ENCODE measurements at places on chromosomes 4 and X.

DNA sequence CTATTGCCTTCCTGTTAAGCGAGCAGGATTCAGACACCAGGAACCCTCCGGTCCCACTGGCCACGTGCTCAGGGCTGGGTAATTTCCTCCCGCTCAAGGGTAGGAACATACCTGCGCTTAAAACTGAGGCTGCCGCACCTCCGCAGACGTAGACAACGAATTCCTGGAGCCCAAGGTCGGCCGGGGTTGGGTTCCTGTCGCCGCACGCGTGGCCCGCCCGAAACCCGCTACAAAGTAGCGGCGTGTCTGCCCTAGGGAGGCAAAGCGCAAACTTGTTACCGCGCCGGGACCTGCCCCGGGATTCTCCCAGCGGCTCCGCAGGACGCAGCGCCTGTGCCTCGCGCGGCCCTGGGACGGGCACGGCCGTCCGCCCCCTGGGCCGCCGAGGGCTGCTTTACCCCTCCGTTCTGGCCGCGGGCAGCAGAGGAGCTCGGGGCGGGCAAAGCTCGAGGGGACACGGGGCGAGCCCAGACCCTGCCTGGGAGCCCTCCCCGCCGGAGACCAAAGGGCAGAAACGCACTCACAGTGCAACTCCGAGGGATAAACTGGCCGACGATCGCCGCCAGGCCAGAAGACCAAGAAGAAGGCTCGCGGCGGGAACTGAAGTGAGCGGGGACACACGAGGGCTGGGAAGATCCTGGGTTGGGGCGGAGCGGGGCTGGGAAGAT is at the start of gene ERVMER34-1:
Gene ERVMER34-1, minus strand, starts transcription at position 607 of the 668 bp plus-strand sequence. CDS start 5,905 bp downstream, outside the sequence.
- no peak for DNase-seq

- DNase-seq, result no peak
Observed at GRCh38 chr4:22413471-22413870, 102.4 kb downstream of the ADGRA3 start.

DNA sequence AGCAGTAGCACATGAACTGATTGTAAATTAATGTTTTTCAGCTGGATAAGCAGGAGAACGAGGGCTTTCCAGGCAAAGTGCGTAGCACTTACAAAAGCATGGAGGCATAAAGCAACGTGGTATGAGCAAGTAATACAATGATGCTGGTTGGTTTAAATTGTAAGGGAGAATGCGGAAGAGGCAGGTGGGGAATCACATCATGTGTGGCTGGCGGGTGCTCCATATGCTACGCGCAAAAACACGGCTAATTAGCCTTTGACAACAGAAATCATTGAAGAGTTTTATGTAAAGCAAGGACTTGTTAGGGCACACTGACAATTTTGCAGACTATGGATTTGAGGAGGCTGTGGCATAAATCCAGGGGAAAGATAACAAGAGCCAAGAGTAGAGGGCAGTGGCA is 14.6 kb downstream of the SYTL4 start:
- DNase-seq, result no peak

- DNase-seq, result no peak
Observed at GRCh38 chr4:174181827-174182226, 101.6 kb downstream of the FBXO8 start.

DNA sequence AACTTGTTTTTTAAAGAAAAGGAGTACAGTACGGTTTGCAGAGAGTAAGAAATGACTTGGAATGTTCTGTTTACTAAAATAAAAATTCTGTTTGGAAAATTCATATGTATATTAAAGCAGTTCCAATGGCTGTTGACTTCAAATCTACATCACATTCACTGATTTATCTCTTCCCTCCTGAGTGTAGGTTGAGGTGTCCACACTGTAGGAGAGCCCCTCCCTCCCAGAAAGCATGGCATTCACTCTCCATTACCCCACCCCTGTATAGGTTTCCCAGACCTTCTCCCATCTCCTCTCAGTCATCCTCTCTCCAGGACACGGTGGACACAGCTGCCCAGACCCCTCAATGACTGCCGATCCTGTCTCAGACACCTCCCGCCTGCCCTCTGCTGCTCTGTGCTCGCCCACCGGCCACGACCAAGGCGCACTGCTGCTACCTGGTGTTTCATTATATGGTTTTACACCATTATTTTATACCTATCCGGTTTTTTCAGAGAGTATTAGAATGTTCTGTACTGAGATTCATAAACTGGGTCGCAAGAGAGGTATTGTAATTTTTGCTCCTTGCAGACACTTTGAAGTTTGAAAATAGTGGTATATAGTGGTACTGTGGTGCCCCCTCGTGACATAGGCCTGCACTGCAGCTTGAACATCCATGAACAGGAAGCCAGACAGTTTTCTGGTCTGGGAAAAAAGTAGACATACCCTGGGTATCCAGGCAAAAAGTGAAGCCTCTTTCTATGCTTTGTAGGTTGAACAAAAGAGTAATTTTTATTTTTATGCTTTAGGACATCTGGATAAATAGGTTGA is 38.8 kb upstream of the BEX4 start:
- no peak for DNase-seq

DNA sequence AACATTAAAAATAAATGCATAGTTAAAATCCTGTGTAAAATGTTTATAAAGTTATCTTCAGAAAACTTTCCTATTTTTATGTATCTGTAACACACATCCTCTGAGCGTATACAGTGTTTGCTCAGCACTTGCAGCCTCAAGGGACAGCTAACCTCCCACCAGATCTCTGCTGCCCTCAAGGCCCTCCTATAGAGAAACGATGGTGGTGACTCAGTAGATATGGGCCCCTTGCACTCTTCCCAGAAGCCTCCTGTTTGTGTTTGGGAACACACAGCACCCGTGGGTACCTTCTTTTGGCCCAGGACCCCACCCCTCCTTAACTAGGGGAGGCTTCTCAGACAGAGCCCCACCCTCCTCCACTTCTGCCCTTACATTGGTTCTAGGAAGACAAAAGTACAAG is 26.7 kb downstream of the PJA1 start:
- no peak for DNase-seq

DNA sequence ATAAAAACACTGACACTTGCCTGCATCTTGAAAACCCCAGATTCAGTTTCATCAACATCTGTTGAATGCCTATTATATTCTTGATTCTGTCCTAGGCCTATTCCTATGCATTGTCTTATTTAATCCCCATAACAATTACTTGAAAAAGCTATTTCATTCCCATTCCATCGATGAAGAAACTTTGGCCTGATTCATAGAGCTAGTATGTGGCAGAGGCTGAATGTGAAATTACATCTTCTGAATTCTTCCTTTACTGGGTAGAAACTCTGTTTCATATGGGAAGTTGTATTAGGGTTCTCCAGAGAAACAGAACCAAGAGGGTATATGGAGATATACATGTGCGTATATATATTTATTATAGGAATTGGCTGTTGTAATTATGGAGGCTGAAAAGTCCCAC is 35.0 kb upstream of the SLC4A4 start:
- no peak for DNase-seq

DNA sequence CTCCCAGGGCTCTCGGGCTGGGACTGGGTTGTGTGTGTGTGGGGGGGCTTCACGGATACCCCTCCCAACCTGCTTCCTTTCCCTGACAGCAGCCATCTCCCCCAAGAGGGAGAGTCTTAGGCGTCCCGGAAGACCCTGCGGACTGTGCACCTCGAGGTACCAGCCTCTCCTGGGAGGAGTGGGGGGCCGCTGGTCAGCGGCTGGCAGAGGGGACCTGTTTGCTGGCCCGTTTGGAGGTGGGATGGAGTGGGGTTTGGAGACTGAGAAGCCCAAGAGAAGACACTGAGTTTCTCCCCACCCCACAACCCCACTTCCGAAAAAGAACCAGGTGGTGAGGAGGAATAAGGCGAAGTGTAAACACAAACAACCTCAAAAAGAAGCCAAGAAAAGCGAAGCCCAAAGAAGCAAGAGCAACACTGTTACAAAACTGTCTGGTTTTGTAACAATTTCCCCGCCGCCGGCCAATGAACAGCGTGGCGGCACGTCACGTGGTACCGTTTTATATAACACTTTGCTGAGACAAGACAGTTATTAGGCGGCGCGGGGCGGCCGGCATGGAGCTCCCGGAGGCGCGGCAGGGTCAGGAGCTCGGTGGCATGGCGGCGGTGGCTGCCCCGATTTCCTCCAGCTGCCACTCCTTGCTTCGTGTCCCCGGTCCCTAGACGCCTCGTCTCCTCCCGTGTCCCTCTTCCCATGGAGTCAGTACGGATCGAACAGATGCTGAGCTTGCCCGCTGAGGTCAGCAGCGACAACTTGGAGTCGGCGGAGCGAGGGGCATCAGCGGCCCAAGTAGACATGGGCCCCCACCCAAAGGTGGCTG is at the start of gene LONRF3:
Gene LONRF3, plus strand, starts transcription at position 531 of the 820 bp plus-strand sequence. Its CDS starts 163 bp downstream, at position 694.
- DNase-seq, result no peak

DNA sequence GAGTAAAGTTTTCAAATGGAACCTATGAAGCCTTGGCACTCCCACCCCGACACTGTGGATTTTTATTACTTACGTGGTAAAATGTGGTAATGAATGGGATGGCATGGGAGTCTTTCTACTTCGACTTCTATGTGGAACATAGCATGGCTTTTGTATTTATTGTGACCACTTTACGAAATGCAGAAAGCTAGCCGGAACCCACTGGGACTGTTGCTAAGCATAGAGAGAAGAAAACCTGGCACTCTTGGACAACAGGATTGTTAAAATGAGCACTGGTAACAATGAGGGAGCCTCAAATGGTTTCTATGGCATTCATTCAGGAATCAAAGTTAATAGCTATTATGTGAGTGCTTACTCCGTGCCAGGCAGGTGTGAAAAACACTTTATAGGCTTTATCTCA is 113.3 kb downstream of the PDS5A start:
- DNase-seq, result no peak

DNA sequence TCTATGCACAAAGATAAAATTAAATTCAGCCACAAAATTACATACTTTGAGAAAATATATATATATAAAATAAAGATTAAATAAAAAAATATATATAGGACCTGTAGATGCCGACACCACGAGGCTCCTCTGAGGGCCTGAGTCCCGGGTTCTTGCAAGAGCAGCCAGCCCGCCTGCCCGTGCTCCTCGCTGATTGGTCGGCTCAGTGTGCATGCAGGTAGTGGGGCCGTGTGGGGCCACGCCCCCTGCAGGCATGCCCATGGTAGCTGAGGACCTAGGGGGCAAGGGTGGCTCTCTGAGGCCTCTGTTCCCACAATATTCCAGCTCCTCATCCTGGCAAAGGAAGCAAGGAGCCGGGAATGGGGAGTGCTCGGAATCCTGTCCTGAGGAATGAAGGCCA is 80.5 kb upstream of the AMELX start:
- no peak for DNase-seq

DNA sequence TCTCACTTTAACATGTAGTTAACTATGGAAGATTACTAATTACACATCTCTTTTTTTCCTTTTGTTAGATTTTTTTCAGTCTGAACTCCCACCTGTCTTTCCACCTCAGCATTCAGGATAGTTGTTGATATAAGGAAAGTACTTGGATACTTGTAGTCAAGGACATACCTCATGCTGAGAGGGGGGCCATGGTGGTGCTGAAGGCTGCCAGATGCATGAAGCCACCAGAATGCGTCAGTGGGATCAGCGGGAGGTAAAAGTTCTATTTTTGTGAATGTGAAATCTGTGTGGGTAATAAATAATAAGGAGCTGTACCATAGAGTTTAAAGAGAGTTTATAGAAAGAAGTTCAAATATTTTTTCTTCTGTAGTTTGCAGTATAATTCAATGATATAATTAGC is 13.1 kb upstream of the NDST4 start:
- no peak for DNase-seq

DNA sequence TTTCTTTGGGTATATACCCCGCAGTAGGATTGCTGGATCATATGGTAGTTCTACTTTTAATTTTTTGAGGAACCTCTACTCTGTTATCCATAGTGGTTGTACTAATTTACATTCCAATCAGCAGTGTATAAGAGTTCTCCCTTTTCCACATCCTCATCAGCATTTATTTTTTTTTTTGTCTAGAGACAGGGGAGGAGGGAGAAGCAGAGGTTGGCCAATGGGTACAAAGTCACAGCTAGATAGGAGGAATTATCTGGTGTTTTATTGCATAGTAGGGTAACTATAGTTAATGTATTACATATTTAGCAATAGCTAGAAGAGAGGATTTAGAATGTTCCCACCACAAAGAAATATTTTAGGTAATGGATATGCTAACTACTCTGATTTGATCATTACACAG is 107.4 kb downstream of the TSPAN7 start:
- no peak for DNase-seq

GRCh38 chr4:2500547-2500946 is 31.6 kb downstream of the RNF4 start:
- no peak for DNase-seq

DNA sequence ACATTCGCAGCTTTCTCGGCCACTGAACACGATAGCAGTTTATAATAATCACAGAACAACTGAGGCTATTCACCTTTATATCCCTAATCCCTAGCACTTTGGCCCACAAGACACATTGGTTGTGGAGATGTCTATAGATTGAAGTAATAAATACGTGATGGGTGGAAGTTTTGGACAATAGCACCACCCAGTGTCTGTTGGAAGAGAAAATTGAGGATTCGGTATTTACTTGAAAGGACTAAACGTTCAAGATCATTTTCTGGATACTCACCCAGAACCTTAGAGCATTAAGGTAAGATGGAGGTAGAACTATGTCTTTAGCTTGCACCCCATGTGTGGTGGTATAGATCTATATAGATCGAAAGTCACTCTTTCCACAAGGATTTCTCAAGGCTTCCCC is 787 bp upstream of the TMSB15A start:
- DNase-seq, result no peak

- no peak for DNase-seq
Observed at GRCh38 chr4:42453612-42454011, 56.3 kb downstream of the SHISA3 start.

DNA sequence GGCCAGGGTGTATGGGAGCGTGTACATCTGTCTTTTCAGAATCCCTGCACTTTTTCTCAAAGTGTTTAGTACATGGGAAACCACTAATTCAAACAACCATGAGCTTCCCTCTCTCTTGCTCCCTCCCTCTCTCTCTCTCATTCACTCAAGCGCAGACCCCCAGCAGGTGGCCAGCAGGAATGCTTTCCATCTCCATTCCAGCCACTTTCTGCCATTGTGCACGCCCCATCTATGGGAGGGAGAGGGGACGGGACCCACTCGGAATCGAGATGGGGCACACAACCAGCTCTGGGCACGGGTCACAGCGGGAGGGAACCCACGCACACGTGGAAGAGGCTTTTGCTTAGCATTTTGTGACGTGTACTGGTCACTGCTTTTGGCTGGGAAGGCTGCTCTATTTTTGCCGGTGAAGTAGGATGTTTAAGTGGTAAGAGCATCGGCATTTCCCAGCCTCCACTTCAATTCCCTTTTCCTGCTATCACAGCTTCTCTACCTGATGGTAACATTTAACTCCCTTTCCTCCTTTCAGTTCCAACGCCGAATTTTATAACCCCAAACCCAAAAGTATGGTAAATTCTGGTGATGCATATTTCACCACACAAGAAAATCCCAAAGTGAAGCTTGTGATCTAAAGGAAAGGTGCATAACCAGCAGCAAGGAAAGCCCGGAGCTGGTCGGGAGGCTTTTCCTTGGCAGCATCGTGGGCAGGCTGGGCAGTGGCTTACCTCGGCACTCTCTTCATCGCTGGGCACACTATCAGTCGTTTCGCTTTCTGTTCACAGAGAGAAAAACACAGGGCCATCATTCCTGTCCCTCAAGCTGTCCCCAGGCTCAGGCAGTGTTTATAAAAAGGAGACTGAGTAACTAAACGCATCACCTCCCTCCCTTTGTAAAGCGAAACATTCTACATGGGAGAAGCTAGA is 84.1 kb downstream of the IRF2 start:
- no peak for DNase-seq

All from AG04449 (cell line).